ENCODE measurements at places on chromosomes 16 and 17. TPM values are rescaled to one million over a fixed set of nuclear protein-coding genes. Genes with fewer than 3 reads are reported as not detected.

The CBX2 gene
- 16.3 TPM for total RNA-seq

The TMEM235 gene
- total RNA-seq, result not detected

The HEATR9 gene
- not detected for total RNA-seq

The ABCA6 gene
- 0.03 TPM for total RNA-seq

The KRT33B gene
- not detected for total RNA-seq

The HOXB8 gene
- total RNA-seq, result 5.8 TPM
